Aorta (tissue), 5 donors: ENCODE measurements at places on chromosomes 2 and 18. TPM values are rescaled to one million over a fixed set of nuclear protein-coding genes. Genes with fewer than 3 reads are reported as not detected.
A peak's percentile ranks its signal among the peaks of the same experiment; 100 is the strongest.

- no peak for DNase-seq
- H3K27me3 ChIP-seq = no peaks in the 10 kb centered on the region
- no peak overlapping the region for H3K4me3 ChIP-seq
- no peaks in the 10 kb centered on the region for H3K4me1 ChIP-seq
These were observed 15.5 kb downstream of the SEC11C start for GRCh38 chr18:59155153-59155552.

- no peaks in the 10 kb centered on the region for H3K27me3 ChIP-seq
- H3K4me3 ChIP-seq = no peak overlapping the region
- no peaks in the 10 kb centered on the region for H3K4me1 ChIP-seq
- H3K27ac ChIP-seq = no peak overlapping the region
- peaks cover 7% of the 10 kb centered on the region for H3K36me3 ChIP-seq
These were observed 45.6 kb downstream of the REL start for GRCh38 chr2:60926741-60927552.

DNA sequence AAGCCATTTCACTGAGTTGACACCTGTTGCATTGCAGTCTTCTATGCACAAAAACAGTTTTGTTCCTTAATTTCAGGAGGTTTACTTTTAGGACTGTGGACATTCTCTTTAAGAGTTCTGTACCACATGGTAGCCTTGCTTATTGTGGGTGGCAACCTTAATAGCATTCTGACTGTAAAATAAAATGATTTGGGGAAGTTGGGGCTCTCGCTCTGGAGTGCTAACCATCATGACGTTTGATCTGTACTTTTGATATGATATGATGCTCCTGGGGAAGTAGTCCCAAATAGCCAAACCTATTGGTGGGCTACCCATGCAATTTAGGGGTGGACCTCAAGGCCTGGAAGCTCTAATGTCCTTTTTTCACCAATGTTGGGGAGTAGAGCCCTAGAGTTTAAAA is 3.4 kb downstream of the CTLA4 start:
- H3K27ac ChIP-seq = no peak overlapping the region
- H3K36me3 ChIP-seq = no peaks in the 10 kb centered on the region
- H3K27me3 ChIP-seq = no peaks in the 10 kb centered on the region
- H3K4me3 ChIP-seq = no peak overlapping the region
- no peak for DNase-seq

GRCh38 chr18:49697049-49697448 is 116.3 kb downstream of the ACAA2 start:
- no peaks in the 10 kb centered on the region for H3K4me1 ChIP-seq
- no peak overlapping the region for H3K27ac ChIP-seq
- no peak overlapping the region for H3K4me3 ChIP-seq
- no peaks in the 10 kb centered on the region for H3K36me3 ChIP-seq

The PTPRN gene
- polyA plus RNA-seq = not detected

GRCh38 chr2:32436150-32436549 is 79.3 kb downstream of the BIRC6 start:
- H3K27me3 ChIP-seq = no peaks in the 10 kb centered on the region
- H3K4me3 ChIP-seq = no peak overlapping the region
- no peaks in the 10 kb centered on the region for H3K4me1 ChIP-seq
- H3K27ac ChIP-seq = no peak overlapping the region

GRCh38 chr18:5974696-5975095 is 79.4 kb upstream of the TMEM200C start:
- no peaks in the 10 kb centered on the region for H3K36me3 ChIP-seq
- no peaks in the 10 kb centered on the region for H3K27me3 ChIP-seq
- no peak overlapping the region for H3K27ac ChIP-seq
- DNase-seq = no peak

DNA sequence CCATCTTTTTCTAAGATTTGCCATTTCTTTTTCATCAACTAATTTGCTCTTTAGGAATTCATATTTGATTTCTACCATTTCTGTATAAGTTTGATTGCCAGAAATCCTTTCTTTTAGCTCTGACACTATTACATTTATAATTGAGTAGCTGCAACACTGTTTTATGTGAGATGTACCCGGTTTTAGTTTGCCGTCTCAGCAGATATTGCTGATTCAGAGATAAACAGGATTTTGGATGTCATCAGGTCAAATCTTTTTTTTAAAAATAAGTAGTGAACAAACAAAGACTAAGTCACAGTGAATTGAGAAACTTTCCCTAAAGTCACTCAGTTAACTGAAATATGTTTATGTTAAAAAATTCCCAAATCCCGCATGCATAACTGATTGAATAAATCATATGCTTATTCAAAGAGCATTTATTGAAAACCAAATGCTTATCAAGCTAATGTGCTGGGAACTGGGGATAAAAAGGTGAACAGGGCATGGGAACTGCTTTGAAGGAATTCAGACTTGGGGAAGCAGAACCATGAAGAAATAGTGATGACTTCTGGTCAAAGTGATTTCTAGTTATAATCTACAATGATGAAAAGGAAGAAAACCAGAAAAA is 19.5 kb upstream of the CCDC102B start:
- H3K4me1 ChIP-seq = no peaks in the 10 kb centered on the region
- H3K4me3 ChIP-seq = no peak overlapping the region
- no peaks in the 10 kb centered on the region for H3K27me3 ChIP-seq
- DNase-seq = no peak
- no peak overlapping the region for H3K27ac ChIP-seq
- no peaks in the 10 kb centered on the region for H3K36me3 ChIP-seq

The GPAT2 gene
- 3.5 TPM for polyA plus RNA-seq

DNA sequence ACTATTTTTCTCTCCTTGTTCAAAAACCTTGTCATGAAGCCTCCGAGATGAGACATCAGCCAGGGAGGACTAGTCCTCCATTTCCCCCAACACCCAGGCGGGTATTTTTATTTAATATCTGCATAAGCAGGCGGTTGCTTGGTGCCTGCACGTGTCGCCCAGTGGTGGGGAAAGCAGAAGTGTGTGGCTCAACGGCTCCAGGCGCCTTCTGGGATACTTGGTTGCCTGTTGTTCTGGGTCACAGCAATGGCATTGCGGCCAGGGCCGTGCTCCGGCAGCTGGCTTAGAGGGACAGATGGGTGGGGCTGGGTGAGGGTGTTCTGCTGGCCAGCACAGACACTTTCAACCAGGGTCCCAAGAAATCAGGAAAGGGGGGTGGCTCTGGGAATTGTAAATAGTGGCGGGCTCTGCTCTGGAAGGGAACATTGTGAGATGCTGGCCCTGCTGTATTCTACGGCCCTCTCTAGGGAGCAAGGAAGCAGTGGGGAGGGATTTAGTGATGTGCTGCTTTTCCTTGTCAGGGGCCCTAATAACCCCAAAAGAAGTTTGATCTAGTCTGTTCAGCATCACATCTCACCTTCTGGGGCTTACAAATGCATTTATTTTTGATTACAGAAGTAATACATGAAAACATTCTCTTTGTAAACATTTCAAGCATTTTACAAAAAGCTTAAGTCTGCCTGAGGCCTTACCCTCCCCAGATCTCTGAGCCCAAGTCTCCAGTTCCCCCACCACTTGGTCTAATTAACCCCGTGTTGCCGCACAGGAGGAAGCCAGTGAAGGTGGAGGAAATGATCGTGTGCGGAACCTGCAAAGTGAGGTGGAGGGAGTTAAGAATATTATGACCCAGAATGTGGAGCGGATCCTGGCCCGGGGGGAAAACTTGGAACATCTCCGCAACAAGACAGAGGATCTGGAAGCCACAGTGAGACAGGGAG is 1.1 kb downstream of the VAMP8 start:
- H3K36me3 ChIP-seq = no peaks in the 10 kb centered on the region
- DNase-seq = no peak
- H3K27ac ChIP-seq = no peak overlapping the region
- no peaks in the 10 kb centered on the region for H3K4me1 ChIP-seq
- no peaks in the 10 kb centered on the region for H3K27me3 ChIP-seq
- H3K4me3 ChIP-seq = no peak overlapping the region

DNA sequence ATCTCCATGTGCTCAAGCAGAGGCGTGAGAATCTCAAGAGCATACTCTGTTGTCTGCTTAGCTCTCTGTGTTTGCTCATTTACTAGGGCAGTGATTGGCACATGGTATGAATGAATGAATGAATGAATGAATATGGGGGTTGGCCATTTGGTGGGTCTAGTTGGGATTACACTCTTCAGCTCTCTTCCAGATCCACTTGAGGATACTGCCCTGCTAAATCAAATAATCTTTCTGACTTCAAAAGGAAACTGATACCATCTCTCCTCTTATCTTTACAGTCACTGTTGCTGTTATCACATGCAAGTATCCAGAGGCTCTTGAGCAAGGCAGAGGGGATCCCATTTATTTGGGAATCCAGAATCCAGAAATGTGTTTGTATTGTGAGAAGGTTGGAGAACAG is 1.9 kb downstream of the IL36G start:
- H3K27me3 ChIP-seq = no peaks in the 10 kb centered on the region
- no peaks in the 10 kb centered on the region for H3K36me3 ChIP-seq
- H3K27ac ChIP-seq = no peak overlapping the region
- no peak for DNase-seq

The BUB1 gene
- 0.38 TPM for polyA plus RNA-seq

The POTEC gene
- not detected for polyA plus RNA-seq

DNA sequence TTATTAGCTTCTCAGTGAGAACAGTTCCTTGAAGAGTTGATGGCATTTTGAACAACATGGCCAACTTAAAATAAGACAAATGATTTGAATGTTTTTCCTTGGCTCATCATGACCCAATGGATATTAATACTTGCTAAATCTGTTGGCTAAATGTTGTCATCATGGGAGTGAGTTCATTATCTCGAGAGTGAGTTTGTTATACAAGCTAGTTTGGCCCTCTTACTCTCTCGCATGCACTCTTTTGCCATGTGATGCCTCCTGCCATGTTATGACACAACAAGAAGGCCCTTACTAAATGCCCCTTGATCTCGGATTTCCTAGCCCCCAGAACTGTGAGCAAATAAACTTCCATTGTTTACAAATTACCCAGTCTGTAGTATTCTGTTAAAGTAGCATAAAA is 22.9 kb upstream of the SANBR start:
- H3K36me3 ChIP-seq = no peaks in the 10 kb centered on the region
- no peaks in the 10 kb centered on the region for H3K4me1 ChIP-seq
- no peak overlapping the region for H3K4me3 ChIP-seq
- H3K27me3 ChIP-seq = no peaks in the 10 kb centered on the region
- H3K27ac ChIP-seq = no peak overlapping the region

The RTP5 gene
- not detected for polyA plus RNA-seq

The SATB2 gene
- 1.9 TPM for polyA plus RNA-seq

GRCh38 chr2:235270291-235270690 is 223.6 kb upstream of the AGAP1 start:
- no peak overlapping the region for H3K4me3 ChIP-seq
- no peaks in the 10 kb centered on the region for H3K27me3 ChIP-seq
- no peaks in the 10 kb centered on the region for H3K4me1 ChIP-seq
- H3K27ac ChIP-seq = no peak overlapping the region

- H3K4me3 ChIP-seq = no peak overlapping the region
- no peaks in the 10 kb centered on the region for H3K36me3 ChIP-seq
- no peaks in the 10 kb centered on the region for H3K27me3 ChIP-seq
- DNase-seq = no peak
- no peaks in the 10 kb centered on the region for H3K4me1 ChIP-seq
These were observed 30.7 kb upstream of the SLC35F6 start for GRCh38 chr2:26733413-26733812.

GRCh38 chr2:27441958-27442919 is at the start of gene KRTCAP3:
Gene KRTCAP3, plus strand, starts transcription at chr2:27442381. Its CDS starts 32 bp downstream, at chr2:27442413.
- no peak for DNase-seq
- no peaks in the 10 kb centered on the region for H3K4me1 ChIP-seq
- H3K27ac ChIP-seq = peak within 1 kb of the TSS; percentile 16
- H3K4me3 ChIP-seq = no peak within 1 kb of the TSS
- no peaks in the 10 kb centered on the region for H3K27me3 ChIP-seq
- H3K36me3 ChIP-seq = peaks cover 10% of the 10 kb centered on the region

- H3K27ac ChIP-seq = no peak overlapping the region
- no peak for DNase-seq
- no peaks in the 10 kb centered on the region for H3K36me3 ChIP-seq
- H3K4me1 ChIP-seq = no peaks in the 10 kb centered on the region
- H3K4me3 ChIP-seq = no peak overlapping the region
- H3K27me3 ChIP-seq = no peaks in the 10 kb centered on the region
These were observed 49.2 kb upstream of the NXPH2 start for GRCh38 chr2:138829326-138829919.

GRCh38 chr18:4453874-4454536 is 1.1 kb downstream of the DLGAP1 start:
- H3K27ac ChIP-seq = no peak overlapping the region
- H3K4me1 ChIP-seq = no peaks in the 10 kb centered on the region
- peak overlapping the region; percentile 32 for H3K4me3 ChIP-seq
- no peaks in the 10 kb centered on the region for H3K27me3 ChIP-seq

- H3K27ac ChIP-seq = no peak overlapping the region
- no peaks in the 10 kb centered on the region for H3K36me3 ChIP-seq
- no peaks in the 10 kb centered on the region for H3K4me1 ChIP-seq
- H3K4me3 ChIP-seq = no peak overlapping the region
These were observed 139.7 kb upstream of the ITGA4 start for GRCh38 chr2:181317511-181317910.

- H3K4me3 ChIP-seq = no peak overlapping the region
- DNase-seq = no peak
- no peaks in the 10 kb centered on the region for H3K36me3 ChIP-seq
- H3K4me1 ChIP-seq = no peaks in the 10 kb centered on the region
- H3K27ac ChIP-seq = no peak overlapping the region
These were observed 4.5 kb upstream of the ACOXL start for GRCh38 chr2:110727923-110728322.

The UGT1A4 gene
- polyA plus RNA-seq = not detected

DNA sequence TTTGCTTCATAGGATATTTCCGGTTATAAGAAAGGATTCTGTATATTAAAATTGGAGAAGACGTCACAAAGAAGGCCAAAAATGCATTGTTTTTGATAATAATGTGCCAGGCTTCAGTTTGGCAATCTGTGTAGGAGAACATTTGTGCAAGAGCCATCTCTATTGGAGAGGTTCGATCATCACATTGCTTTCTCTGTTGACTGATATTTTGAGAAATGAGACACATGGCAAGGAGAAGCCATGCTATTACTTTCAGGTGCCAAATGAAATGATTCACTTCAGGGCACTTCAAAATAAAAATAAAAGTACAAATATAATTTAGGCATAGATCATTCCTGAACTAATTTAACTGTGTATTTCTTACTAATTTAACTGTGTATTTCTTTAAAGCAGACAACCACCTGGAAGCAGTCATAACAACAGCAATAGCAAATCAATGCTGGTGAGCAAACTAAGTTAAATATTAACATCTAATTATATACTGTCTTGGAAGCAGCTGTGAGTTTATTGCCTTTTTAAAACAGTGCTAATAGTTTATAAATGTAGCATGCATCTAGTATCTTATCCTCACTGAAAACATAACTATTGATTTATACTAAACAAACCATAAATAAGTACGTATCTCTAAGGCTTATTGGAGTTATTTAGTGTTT is 50.2 kb upstream of the CHST9 start:
- H3K36me3 ChIP-seq = no peaks in the 10 kb centered on the region
- H3K27ac ChIP-seq = no peak overlapping the region
- H3K27me3 ChIP-seq = no peaks in the 10 kb centered on the region
- no peak for DNase-seq
- no peak overlapping the region for H3K4me3 ChIP-seq

DNA sequence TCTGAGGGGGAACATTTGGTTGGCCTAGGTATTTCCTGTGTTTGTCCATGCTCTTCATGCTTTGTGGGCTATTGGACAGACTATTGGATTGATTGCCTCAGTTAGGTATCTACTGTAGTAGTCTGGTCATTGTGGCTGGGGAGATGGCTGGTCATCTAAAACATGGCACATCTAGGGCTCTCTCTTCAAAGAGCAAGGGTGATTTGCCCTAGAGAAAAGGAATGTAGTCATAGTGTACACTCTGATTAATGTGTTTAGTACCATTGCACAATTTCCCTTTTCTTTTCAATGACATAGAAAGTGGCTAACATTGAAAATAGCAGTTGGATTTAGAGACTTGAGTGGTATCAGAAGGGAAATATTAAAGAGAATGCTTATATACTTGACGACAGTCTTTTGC is 114.3 kb downstream of the LCLAT1 start:
- H3K36me3 ChIP-seq = no peaks in the 10 kb centered on the region
- H3K4me3 ChIP-seq = no peak overlapping the region
- no peaks in the 10 kb centered on the region for H3K4me1 ChIP-seq
- no peak overlapping the region for H3K27ac ChIP-seq

The SERPINB12 gene
- polyA plus RNA-seq = not detected
